ENCODE measurements at places on chromosomes 5 and 9.

GRCh38 chr5:25763781-25764180 is 1119.0 kb upstream of the CDH10 start:
- no peak for DNase-seq

DNA sequence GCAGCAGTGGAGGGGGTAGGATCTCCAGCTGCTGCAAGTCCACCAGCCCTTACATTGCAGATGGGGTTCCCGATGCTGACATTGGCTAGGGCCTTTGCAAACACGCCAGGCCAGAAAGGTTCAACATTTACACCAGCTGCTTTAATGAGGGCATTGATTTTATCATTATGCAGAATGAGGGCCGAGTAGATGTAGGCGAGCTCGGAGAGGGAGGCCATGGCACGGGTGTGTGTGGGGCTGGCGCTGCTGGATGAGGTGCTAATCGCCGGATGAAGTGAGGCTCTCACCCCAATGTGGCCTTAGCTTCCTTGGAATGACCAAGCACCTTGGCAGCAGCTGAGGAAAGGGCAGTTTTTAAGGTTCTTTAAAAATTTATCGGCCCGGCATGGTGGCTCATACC is 27.4 kb downstream of the PHAX start:
- no peak for DNase-seq

GRCh38 chr9:98808411-98808815 is 943 bp downstream of the GALNT12 start:
- DNase-seq = no peak

GRCh38 chr5:42064821-42065220 is 139.7 kb downstream of the FBXO4 start:
- no peak for DNase-seq

GRCh38 chr5:67363963-67364362 is 167.4 kb upstream of the CD180 start:
- DNase-seq = no peak

- no peak for DNase-seq
Observed at GRCh38 chr9:18874069-18874468, 158.9 kb downstream of the SAXO1 start.

DNA sequence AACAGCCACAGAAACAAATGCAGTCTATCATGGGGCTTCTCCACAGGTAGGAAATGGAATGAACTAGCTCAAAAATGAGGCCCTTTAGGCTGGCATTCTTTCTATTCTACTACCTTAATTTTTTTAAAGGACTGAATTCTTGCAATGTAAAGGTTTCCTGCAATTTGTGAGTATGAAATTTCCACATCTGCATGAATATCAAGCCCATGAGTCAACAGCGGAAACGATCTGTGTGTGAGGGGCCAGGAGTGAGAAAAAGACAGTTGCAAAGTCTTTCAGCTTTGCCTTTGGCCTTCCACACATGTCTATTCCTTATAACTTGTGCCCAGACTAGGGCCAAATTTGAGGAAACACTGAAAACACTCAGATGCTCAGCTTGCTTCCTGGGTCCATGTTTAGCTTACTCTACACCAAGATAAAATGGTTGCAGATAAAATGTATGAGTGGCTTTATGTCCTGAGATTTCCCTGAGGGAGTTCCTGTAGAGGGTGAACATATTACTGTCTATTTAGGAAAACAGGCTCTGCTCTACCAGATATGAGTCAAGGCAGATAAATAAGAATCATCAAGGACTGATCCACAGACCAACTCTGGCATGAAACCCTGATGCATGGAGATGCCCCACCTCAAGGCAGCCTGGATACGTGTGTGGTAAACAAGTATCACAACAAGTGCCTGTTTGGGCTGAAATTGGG is 46.5 kb downstream of the RETREG1 start:
- DNase-seq = no peak

- no peak for DNase-seq
Observed at GRCh38 chr5:135242021-135242865, 156.8 kb downstream of the MACROH2A1 start.

GRCh38 chr9:113623851-113624485 is 160.4 kb downstream of the RGS3 start:
- DNase-seq = no peak

GRCh38 chr5:167631191-167631590 is 660.3 kb upstream of the WWC1 start:
- no peak for DNase-seq

- no peak for DNase-seq
Observed at GRCh38 chr5:117793963-117794362, 1194.4 kb downstream of the DTWD2 start.

GRCh38 chr5:75320371-75320770 is 16.6 kb upstream of the HMGCR start:
- no peak for DNase-seq

- DNase-seq = no peak
Observed at GRCh38 chr9:96619124-96619465, 548 bp downstream of the CDC14B start.

- no peak for DNase-seq
Observed at GRCh38 chr9:108477529-108478006, 378.2 kb downstream of the ACTL7B start.

GRCh38 chr9:6428940-6429889 is 16.2 kb downstream of the UHRF2 start:
- DNase-seq = no peak

- DNase-seq = no peak
Observed at GRCh38 chr5:139723986-139724587, 71.5 kb upstream of the PSD2 start.

GRCh38 chr5:118326481-118327045 is 661.8 kb downstream of the DTWD2 start:
- no peak for DNase-seq

DNA sequence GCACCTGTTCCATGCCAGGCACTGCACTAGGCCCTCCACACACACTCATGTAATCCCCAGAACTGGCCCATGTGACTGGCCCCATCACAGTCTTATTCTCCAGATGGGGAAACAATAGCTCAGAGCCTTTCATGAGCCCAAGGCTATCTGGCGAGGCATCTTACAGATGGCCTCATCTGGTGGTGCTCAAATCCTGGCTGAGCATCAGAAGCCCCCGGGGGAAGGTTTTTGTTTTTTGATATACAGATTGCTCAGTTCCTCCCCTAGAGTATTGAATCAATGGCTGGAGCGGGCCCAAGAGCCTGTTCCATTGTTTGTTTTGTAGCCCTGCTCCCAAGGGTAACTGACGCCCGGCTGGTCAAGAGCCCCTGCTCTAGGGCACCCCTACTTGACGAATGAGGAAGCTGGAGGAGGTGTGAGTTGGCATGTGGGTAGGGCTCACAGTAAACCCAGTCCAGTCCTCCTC is 145.3 kb upstream of the RAPGEF1 start:
- no peak for DNase-seq

GRCh38 chr5:1751864-1752822 is 47.5 kb downstream of the MRPL36 start:
- no peak for DNase-seq

DNA sequence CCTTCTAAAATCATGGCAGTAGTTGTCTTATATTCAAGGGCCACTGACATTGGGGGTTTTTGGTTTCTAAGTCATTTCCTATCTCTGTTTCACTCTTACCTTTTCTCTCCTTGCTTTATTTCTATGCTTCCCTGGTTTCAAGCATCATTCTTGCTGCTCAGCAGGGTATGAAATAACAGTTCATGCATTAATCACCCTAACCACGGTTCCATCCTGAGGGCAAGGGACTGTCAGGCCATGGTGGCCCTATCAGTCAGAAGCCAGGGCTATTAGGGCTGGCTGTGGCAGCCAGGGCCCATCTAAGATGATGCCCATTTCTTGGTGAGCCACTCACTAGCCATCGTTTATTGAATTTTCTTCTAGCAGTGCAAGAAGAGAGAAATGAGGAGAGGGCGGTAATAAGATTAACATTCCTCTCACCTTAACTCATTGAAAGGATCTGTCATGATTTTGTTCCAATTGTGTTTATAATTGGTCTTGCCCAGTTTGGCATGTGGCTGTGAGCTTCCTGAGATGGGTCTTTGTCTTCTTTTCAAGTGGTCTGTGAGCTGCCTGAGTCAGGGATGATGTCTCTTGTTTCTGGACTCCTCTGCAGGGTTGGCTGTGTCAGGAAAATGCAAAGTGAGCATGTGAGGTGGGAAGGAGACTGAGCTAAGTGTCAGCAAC is 45.2 kb downstream of the CYSTM1 start:
- DNase-seq = no peak

DNA sequence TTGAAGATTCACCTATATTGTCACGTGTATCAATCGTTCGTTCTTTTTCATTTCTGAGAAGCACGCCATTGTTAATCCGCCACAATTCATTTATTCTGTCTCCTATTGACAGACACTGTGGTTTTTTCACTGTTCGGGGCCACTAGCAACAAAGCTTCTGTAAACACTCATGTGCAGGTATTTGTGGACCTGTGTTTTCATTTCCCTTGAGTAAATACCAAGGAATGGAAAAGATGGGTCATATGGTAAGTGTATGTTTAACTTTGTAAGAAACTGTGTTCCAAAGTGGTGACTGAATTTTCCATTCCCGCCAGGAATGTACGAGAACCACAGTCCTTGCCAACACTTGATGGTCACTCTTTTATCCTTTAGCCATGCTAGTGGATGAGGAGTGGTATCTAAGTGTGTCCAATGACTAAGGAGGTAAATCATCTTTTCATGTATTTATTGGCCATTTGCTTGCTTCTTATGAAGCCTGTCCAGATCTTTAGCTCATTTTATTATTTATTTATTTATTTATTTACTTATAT is 10.7 kb downstream of the ABO start:
- DNase-seq = no peak

DNA sequence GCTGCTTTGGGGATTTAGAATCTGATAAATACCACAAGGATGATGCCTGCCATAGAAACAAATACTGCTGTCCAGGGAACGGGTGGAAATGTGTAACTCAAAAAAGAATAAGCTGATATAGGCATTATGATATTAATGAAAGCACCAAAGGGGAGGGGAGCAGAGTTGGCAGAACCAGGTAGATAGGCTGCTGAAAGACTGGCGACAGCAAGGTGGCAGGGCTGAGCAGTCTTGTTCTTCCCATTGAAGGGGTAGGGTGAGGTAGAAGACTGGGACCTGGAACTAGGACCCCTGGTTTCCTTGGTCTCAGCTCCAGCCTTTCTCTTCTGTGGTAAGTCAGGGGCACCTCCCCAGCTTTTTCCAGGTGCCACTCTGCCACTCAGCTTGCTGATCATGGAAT is 31.4 kb upstream of the TMOD1 start:
- DNase-seq = no peak
